Stimulated activated CD4-positive, alpha-beta T cell treated with anti-CD3 and anti-CD28 coated beads, TNF-alpha, amount 100 ng/mL, for 48 hours (primary cell): ENCODE measurements at places on chromosomes 4 and X.

- DNase-seq, result no peak
Observed at GRCh38 chr4:42149004-42149403, 3.5 kb downstream of the BEND4 start.

DNA sequence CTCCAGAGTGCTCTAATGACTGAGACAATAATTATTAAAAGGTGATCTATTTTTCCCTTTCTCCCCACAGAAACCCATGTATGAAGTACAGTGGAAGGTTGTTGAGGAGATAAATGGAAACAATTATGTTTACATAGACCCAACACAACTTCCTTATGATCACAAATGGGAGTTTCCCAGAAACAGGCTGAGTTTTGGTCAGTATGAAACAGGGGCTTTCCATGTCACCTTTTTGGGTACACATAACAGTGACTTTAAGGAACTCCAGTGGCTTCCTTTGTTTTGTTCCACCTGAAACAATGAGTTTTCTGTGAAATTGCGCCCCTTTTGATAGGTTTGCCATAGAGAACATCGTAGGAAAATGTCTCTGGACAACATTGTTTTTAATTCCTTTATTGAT is 69.6 kb downstream of the KIT start:
- no peak for DNase-seq

GRCh38 chr4:158884280-158884679 is 115.5 kb downstream of the FNIP2 start:
- no peak for DNase-seq

DNA sequence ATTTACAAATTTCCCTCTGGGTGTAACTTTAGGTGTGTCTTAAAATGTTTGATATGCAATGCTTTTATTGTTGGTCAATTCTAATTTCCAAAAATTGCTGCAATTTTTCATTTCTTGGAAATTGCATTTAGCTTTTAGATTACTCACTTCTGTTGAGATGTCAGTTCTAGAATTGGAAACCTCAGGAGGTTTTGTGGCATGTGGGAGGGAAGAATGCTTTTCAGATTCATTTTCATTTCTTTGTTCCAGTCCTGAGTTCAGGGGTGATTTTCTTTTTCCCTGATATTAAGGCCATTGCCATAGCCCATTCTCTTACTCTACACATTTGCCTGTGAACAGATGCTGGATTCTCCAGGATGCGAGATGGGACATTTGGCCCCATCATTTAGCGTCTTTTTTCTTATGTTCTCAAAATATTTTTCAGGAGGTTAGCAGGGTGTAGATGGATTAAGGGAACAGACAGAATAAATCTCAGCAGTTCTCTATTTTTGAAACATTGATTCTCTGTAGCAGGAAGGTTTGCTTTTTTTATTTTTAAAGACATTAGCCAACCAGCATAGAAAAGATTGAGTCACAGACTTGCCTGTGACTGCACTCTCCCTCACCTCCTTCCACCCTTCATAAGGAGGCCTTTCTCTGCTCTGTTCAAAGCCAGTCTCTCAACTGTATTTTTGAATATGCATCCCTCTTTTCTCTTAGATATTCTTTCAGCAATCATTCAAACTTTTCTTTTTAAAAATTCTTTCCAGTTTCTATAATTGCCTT is 238.4 kb upstream of the ANXA3 start:
- no peak for DNase-seq

- no peak for DNase-seq
Observed at GRCh38 chr4:71133491-71133890, 140.0 kb downstream of the DCK start.

- DNase-seq, result no peak
Observed at GRCh38 chr4:37802068-37802666, 24.3 kb upstream of the PGM2 start.

- no peak for DNase-seq
Observed at GRCh38 chr4:183863155-183863825, 41.8 kb upstream of the STOX2 start.

- DNase-seq, result no peak
Observed at GRCh38 chrX:101605146-101605545, 12.7 kb downstream of the ARMCX6 start.

DNA sequence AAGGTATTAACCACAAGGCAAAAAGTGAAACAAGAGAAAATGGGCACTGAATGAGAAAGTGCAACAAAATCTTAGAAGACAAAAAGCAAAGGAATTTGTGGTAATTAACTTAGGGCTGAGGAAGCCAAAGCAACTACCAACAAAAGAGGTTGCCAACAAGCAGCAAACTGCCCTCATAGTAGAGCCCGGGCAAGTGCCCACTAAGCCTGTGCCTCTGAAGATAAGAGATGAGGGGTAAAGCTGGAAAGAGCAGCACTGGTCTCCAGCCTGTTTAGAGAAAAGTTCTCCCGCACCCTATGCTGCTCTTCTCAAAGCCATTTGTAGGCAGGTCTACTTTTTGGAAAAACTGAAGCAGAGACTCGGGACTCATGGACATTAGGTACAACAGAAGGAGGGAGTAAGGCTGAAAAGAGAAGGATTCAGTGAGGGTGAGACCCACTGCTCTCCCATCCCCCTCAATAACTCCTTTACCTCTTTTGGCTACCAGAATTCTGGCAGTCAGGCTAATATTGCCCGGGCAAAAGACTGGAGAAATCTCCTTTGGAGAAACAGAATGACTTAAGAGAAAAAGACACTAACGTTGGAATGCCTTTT is 29.6 kb upstream of the KCNE5 start:
- DNase-seq, result no peak

GRCh38 chrX:122857734-122858133 is 326.3 kb upstream of the GRIA3 start:
- no peak for DNase-seq

DNA sequence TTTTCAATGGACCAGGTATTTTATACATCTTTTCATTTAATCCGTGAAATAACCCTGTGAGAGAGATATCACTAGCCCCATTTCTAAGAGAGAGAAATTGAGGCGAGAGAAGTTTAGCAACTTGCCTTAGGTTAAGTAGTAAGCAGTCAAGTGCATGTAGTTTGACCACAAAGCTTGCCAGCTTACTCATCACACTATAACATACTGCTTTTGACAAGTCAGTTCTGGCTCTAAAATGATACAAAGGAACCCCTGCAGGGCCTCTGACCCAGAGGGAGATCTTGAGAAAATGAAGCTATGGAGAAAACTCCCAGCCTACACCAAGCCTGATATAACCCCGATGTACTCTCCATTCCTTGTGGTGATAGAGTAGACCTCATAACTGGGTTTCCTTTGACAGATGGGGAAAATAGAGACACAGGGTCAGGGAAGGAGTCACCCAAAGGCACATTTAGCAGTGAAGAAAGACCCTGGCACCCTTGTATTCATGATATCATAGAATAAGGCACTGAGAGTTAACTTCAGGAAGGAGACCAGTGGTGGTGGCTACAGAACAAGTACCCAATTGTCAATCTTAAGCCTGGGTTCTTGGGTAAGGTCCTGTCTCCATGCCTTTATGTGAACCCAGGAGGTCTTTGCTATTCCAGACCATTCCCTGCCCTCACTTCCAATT is 60.2 kb upstream of the MSN start:
- no peak for DNase-seq

DNA sequence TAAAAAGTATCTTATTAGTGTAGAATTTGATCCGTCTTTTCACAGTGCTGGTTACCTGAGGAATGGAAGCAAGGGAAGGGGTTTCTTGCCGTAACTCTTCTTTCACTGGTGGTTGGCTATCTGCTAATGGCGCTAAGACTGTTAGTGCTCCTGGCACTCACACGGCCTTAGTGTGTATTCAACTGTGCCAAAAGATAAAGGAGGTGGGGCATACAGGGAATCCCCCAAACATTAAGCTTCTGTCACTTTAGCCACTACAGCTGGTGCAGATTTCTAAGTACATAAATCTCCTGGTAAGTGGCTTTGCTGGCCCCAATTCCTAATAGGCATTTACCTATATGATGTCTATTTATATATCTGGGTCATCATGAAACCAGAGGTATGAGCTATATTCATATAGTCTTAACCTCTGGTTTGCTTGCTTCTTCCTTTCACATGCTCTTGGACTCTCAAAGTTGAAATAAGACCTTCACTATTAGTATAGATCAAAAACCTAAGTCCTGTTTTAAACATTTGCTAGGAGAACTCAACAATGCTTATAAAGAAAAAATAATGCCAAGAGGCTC is 95.1 kb downstream of the TSPAN7 start:
- DNase-seq, result no peak

DNA sequence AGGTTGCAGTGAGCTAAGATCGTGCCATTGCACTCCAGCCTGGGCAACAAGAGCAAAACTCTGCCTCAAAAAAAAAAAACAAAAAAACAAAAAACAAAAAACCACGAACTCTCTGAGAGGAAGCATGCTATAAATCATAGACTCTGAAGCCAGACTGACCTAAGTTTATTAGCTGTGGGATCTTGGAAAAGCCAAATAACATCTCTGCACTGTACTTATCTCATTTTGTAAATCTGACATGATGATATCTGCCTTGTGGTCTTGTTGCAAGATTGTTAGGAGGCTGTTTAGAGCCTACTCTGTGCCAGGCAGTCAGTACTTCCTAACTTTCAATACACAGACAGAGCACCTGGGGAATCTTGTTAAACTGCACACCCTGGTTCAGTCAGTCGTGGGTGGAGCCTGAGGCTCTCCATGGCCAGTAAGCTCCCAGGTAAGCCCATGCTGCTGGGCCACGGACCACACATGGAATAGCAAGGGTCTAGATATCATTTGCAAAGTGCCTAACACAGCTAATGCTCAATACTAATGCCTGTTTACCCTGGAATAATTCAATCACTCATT is 107.6 kb upstream of the SMIM10 start:
- no peak for DNase-seq

GRCh38 chr4:79472693-79473438 is 64.8 kb upstream of the GK2 start:
- DNase-seq, result no peak

DNA sequence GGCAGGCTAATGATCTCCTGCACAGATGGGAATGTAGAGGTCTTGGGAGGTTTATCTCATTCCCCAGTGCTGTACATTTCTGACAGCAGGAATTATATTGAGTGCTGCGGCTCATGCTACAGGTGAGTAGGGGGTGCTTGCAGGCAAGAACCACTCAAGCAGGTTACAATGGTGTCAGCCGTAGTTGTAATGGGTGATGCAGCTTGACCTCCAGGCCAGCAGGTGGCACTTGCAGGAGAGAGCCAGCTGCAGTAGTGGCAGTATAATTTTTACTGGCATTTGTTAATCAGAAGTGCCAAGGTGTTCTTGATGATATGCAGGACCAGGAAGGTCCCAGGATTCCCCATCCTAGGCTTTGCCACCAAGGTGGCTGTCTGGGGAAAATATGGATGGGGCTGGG is 759.6 kb upstream of the NDST4 start:
- no peak for DNase-seq

DNA sequence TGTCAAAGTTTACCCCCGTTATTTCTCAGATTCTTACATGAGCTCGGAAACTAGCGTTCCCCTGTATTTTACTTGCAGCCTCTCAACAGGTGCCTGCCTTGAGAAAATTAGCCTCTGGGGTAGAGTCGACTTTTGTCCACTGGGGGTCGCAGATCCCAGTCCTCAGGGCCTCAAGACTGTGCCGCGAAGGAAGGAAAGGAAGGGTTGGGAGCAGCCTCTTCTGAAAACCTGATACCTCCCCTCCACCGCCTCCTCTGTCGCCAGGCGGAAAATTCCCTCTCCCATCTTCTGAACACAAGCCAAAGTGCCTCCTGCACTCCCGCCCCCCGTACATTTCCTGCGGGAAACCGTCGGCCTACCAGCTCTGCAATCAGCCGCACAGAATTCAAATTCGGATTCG is 44.4 kb upstream of the TMSB15B start:
- DNase-seq, result no peak

DNA sequence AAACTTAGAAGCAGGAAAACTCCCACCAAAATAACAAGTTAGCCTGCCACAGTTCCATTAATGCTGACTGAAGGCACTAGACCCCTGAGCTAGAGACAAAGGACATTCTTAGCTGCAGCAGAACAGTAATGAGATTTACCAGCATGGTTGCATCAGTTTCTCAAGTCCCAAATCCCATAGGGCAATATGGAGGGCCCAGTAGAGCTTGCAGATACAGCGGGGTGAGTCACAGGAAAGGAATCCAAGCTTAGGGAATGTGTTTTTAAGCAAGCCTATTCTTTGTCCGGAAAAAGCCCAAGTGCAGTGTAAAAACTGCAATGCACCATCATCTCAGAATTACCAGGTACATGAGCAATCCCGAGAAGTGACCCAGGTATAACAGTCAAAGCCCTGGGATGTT is 51.3 kb upstream of the EXOC1L start:
- no peak for DNase-seq

DNA sequence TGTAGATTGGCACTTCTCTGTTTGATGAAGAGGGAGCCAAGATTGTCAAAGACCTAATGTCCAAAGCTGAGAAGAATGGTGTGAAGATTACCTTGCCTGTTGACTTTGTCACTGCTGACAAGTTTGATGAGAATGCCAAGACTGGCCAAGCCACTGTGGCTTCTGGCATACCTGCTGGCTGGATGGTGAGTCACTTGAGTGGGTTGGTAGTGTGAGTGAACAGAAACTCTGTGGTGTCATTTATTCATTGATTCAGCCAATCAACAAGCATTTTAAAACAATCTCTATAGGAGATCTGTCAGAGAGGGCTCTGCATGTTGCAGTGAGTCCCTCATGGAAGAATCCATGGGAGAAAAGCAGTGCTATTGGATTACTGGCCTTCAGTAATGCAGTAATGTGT is 16.3 kb downstream of the TAF9B start:
- DNase-seq, result no peak

GRCh38 chrX:17375637-17376430 is 834 bp downstream of the NHS start:
- DNase-seq, result no peak

- no peak for DNase-seq
Observed at GRCh38 chr4:52081216-52081615, 30.1 kb downstream of the SPATA18 start.

DNA sequence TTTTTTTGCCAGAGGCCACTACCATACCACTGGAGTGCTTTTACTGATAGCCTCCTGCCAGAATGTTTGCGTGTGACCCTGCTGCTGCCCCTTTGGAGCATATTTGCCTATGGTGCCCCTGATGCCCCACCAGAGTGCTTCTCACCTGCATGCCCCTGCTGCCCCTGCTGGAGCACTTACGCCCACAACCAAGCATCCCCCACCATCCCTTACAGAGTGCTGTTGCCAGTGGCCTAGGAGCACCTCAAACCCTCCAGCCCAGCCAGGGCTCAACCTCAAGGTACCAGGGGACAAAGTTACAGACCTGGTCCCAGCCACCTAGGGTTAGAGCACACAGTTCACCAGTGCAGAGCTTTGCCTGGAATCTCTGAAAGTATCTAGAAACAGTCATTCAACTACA is 207.2 kb downstream of the CFAP299 start:
- no peak for DNase-seq

- no peak for DNase-seq
Observed at GRCh38 chrX:39815631-39816030, 282.1 kb downstream of the BCOR start.

GRCh38 chrX:4091046-4091760 is 377.8 kb upstream of the PRKX start:
- DNase-seq, result no peak

- DNase-seq, result no peak
Observed at GRCh38 chrX:148555101-148555500, 54.7 kb downstream of the AFF2 start.
